Esophagus muscularis mucosa (tissue), 4 donors: ENCODE measurements at places on chromosomes 2 and 18.

GRCh38 chr2:53450923-53451322 lies 316.7 kb upstream of the CHAC2 start:
- H3K27me3 ChIP-seq: no peaks in the 10 kb centered on the region
- H3K4me3 ChIP-seq: no peak overlapping the region
- DNase-seq: no peak
- no peak overlapping the region for H3K27ac ChIP-seq
- H3K4me1 ChIP-seq: peaks cover 11% of the 10 kb centered on the region

DNA sequence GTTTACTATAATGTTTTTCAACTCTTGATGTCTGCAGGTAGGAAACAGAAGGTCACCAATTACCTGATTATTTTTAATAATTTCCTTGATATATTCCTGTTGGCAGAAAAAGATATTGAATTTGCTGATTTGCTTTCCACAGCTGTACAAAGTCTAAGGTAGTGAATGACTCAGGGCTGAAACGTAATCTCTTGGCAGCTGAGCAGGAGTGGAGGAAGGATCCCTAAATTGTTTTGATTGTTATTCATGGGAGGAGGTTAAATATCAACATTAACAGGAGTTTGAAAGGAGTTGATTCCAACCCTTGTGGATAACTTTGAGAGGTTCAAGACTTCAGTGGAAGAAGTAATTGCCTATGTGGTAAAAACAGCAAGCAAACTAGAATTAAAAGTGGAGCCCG lies 345.2 kb upstream of the SLC8A1 start:
- no peaks in the 10 kb centered on the region for H3K36me3 ChIP-seq
- no peaks in the 10 kb centered on the region for H3K27me3 ChIP-seq
- no peaks in the 10 kb centered on the region for H3K4me1 ChIP-seq
- DNase-seq: no peak

DNA sequence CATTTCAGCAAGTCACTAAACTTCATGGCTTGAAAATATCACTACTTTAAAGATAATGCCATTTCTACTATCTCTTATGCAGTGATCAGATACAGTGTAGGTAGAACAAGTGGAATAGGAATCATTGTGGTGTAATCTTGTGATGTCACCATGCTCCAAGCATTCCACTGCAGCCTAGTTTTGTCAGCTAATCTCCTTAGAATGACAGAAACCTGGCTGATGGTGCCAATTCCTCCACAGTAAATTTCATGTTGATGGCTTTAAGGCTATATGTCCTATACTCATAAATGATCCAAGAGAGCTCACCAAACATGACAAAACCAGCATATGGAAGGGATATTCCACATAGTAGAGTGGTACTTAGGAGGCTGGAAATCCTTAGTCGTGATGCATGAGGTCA lies 184.9 kb downstream of the PDE1A start:
- no peak for DNase-seq
- no peak overlapping the region for H3K4me3 ChIP-seq

- peaks cover 33% of the 10 kb centered on the region for H3K4me1 ChIP-seq
- H3K36me3 ChIP-seq: no peaks in the 10 kb centered on the region
- no peak overlapping the region for H3K4me3 ChIP-seq
- DNase-seq: no peak
- H3K27ac ChIP-seq: no peak overlapping the region
- H3K27me3 ChIP-seq: no peaks in the 10 kb centered on the region
Measured at GRCh38 chr2:234969306-234970098, 17.7 kb downstream of the SH3BP4 start.

GRCh38 chr2:20722592-20723240 lies 55.8 kb downstream of the GDF7 start:
- DNase-seq: no peak
- H3K4me1 ChIP-seq: no peaks in the 10 kb centered on the region
- no peaks in the 10 kb centered on the region for H3K36me3 ChIP-seq
- H3K27me3 ChIP-seq: no peaks in the 10 kb centered on the region

GRCh38 chr18:76708722-76709353 lies 113.5 kb upstream of the ZNF236 start:
- no peak for DNase-seq
- H3K27ac ChIP-seq: no peak overlapping the region
- no peaks in the 10 kb centered on the region for H3K36me3 ChIP-seq
- H3K27me3 ChIP-seq: no peaks in the 10 kb centered on the region
- H3K4me3 ChIP-seq: no peak overlapping the region

GRCh38 chr2:142803158-142803557 lies 74.3 kb upstream of the KYNU start:
- no peaks in the 10 kb centered on the region for H3K27me3 ChIP-seq
- no peaks in the 10 kb centered on the region for H3K36me3 ChIP-seq
- no peaks in the 10 kb centered on the region for H3K4me1 ChIP-seq
- no peak overlapping the region for H3K4me3 ChIP-seq
- no peak for DNase-seq

- H3K4me3 ChIP-seq: no peak overlapping the region
- DNase-seq: no peak
- no peaks in the 10 kb centered on the region for H3K27me3 ChIP-seq
Measured at GRCh38 chr2:239297142-239298004, 103.4 kb downstream of the HDAC4 start.

GRCh38 chr2:199602271-199602895 lies 144.6 kb upstream of the SATB2 start:
- H3K36me3 ChIP-seq: no peaks in the 10 kb centered on the region
- no peak overlapping the region for H3K4me3 ChIP-seq
- DNase-seq: no peak
- peaks cover 5% of the 10 kb centered on the region for H3K4me1 ChIP-seq
- peaks cover 18% of the 10 kb centered on the region for H3K27me3 ChIP-seq

GRCh38 chr2:210994104-210994503 lies 437.7 kb downstream of the CPS1 start:
- no peak overlapping the region for H3K27ac ChIP-seq
- H3K27me3 ChIP-seq: no peaks in the 10 kb centered on the region
- H3K36me3 ChIP-seq: no peaks in the 10 kb centered on the region
- DNase-seq: no peak
- no peak overlapping the region for H3K4me3 ChIP-seq
